Activated naive CD4-positive, alpha-beta T cell treated with anti-CD3 and anti-CD28 coated beads, Interleukin-2, amount 50 U/mL, for 16 hours (primary cell): ENCODE measurements at places on chromosomes 3 and 15.
A peak's percentile ranks its signal among the peaks of the same experiment; 100 is the strongest.

DNA sequence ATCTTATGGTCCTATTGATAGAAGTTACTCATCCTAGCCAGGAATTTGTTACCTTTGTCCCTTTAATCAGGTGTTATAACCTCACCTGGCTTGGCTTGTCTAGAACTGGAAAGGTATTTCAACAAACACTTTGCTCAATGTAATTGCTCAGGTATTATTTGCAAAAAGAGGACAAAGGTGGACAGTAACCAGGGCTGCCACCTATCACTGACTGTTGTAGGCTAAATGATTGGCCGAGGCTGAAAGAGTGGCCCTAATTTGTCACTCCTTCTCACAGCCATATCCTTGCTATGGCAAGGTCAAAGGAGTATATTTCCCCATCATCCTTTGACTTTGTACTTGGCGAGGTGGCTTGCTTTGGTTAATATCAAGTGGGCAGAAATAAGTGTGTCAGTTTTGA, 2.7 kb upstream of the SELENOS start:
- no peak for DNase-seq

- peak; percentile 62 for DNase-seq
Observed at GRCh38 chr3:194633349-194634004, at the start of gene TMEM44. Gene TMEM44, minus strand, starts transcription at chr3:194633419. Its CDS starts 204 bp downstream, at chr3:194633215.

GRCh38 chr3:102255736-102256135, 179.1 kb upstream of the ZPLD1 start:
- DNase-seq = no peak

DNA sequence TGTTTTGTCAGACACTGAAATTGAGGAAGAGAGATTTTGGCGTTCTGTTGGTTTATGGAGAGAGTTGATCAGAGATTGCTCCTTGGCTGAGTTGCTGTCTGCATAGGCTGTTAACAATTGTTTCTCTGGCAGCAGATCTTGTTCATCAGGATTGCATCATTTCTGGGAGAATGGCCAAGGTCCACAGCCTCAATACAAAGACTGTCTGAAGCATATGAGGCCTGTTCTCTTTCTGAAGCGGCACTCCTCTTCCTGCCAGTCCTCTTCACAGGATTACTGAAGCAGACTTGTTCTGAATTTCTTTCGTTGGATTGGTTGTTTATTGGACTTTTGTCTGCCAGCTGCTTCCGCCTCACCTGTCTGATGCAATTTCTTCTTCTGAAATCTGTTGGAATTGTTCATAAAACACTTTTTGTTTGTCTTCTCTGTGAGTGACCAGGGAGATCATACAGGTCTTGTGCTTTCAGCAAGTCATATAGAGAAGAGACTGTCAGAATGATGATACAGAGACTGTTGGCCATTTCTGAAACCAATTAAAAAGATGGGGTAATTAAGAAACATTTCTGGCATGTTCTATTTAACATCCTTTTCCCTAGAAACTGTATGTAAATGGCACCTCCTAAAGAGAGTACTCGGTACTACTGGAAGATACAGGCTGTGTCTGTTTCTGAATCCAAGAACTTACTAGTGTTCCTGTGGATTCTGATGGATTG, 25.5 kb downstream of the SETD5 start:
- DNase-seq = no peak

DNA sequence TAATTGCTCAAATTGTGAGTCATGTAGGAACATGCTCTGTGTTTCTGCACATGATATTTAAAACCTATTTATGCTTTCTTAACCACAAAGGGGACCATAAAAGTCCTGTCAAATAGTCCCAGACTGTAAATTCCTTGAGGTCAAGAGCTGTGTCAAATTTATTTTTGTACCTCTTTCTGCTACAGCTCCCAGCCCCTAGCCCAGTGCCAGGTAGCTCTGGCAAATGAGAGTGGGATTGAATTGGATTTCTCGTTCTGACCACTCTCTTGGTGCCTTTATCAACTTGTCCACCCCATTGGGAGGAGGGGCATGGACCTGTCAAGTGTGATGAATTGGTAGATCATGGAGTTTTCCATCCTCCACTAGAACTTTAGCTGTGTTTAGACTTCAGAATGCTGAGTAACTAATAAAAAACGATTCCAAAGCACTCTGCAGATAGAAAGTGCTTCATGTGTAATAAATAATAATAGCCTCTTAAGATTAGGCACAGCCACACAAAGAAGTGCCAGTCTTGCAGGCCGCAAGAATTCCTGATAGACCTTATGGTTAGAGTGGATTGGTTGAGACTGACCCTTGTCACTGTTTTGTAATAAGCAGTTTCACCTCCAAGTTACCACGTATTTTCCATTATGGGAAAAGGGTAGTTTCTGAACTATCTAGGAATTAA, 120.4 kb downstream of the LPP start:
- no peak for DNase-seq
